Endothelial cell of umbilical vein (primary cell): ENCODE measurements at places on chromosomes 3 and 15.

DNA sequence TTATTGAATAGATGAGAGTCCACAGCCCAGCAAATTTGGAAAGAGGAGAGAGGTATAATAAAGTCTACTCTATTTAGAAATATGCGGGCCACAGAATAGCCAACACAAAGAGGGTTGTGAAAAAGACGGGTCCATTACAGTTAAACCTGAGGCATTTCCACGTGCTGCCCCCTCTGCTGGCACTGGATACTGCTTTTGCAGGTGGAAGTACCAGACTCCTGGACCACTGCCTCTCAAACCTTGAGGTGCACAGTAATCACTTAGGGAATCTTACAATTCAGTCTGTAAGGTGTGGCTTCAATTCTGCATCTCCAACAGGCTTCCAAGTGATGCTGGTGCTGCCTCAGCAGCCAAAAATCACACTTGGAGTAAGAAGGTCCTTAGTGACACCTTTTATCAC lies 3.0 kb upstream of the TFDP2 start:
- DNase-seq = no peak

DNA sequence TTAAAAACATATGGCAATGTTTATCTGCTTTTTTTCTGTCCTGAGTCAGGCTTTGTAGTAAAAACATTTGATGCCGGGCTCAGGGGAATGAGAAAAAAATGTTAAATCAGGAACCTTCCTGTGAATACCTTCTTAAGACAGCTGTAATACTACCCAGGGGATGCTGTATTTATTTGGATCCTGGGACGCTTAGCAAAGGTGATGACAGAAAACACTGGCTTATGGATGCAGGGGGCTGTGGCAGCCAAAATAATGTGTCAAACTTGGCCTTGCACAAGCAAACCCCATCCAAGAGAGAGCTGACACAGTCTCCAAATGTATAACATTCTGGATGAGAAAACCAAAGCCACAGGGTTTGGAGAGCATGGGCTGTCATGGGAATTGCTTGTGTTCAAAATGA lies 438.2 kb upstream of the PROK2 start:
- DNase-seq = no peak

- DNase-seq = no peak
Measured at GRCh38 chr3:88611826-88612326, 462.1 kb downstream of the C3orf38 start.

GRCh38 chr3:67415511-67415910 lies 238.9 kb downstream of the SUCLG2 start:
- DNase-seq = no peak

DNA sequence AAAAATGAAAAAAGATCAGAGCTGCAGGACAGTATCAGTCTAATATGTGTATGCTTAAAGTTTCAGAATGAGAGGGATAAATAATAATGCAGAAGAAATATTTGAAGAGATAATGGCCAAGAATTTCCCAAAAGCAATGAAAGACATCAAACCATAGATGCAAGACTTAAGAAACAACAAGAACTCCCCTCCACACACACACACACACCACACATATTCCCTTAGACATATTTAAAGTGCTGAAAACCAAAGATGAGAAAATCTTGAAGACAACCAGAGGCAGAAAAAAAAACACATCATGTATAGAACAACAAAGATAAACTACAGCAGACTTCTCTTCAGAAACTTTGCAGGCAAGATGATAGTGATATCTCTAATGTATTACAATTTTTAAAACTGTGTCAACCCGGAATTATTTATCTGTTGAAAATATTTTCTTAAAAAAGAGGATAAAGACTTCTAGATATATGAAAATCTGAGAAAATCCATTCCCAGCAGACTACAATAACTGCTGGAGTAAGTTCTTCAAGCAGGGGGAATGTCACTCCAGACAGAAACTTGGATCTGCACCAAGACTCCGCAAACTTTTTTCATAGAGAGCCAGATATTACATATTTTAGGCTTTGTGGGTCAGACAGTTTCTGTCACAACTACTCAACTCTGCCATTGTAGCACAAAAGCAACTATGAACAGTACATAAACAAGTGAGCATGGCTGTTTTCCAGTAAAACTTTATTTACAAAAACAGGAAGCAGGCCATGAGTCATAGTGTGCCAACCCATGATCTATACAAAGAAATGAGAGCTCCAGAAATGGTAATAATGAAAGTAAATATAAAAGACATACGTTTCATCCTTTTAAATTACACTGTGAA lies 223.4 kb upstream of the CGNL1 start:
- peak; percentile 91 for DNase-seq

- DNase-seq = peak; percentile 75
Measured at GRCh38 chr3:11476735-11477144, 167.0 kb downstream of the VGLL4 start.

DNA sequence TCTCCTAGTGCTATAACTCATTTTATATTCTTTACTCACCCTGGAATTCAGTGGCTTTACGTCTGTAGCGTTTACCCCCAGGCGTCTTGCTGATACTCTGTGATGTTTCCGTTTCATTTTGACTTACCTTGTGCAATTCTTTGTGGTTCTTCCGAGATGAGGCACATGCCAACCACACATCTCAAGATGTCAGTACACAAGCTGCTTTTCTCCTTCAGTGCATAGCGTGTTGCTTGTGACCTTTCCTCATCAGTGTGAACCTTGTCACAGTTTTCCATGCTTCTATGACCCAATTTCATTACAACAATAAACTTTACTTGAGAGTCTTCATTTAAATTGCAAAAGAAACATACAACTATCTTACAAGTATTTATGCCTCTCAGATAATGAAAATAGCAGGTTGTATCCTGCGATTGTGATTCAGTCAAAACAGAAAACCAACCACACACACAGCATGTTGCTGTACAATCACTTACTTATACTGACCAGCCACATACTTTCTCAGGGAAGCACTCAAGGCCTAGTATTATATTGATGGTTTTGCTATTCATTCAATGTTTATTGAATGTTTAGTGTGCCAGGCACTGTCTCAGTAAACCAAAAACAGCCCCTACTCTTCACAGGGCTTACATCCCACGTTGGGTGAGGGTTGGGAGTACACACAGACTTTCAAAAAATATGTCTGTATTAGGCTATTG lies 4.6 kb upstream of the TBL1XR1 start:
- DNase-seq = no peak

- DNase-seq = no peak
Measured at GRCh38 chr3:86790884-86791549, 199.9 kb downstream of the VGLL3 start.

DNA sequence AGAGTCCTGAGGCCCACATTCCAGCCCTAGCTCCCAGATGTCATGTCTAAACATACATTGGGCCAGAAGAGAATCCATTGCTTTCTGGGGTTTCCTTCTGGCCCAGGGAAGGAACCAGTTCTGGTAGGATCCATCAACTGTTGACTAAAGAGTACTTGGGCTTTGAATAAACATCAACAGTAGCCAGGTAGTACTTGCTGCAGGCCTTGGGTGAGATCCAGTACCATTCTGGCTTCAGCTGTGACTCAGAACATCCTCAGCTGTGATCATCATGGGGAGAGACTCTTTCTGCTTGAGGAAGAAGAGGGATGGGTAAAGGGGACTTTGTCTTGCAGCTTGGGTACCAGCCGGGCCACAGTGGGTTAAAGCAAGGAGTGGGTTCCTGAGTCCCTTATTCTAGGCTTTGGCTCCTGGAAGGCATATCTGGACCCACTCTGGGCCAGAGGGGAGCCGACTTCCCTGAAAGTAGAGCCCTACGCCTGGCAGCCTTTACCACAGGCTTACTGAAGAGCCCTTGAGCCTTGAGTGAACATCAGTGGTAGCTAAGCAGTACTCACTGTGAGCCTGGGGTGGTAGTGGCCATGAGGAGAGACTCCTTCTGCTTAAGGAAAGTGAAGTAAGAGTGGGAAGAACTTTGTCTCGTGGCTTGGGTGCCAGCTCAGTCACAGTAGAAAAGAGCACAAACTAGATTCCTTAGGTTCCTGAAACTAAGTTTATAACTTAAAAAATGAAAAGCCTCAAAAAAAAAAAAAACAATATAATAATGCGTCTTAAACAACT lies 128.3 kb downstream of the GOLIM4 start:
- DNase-seq = no peak

DNA sequence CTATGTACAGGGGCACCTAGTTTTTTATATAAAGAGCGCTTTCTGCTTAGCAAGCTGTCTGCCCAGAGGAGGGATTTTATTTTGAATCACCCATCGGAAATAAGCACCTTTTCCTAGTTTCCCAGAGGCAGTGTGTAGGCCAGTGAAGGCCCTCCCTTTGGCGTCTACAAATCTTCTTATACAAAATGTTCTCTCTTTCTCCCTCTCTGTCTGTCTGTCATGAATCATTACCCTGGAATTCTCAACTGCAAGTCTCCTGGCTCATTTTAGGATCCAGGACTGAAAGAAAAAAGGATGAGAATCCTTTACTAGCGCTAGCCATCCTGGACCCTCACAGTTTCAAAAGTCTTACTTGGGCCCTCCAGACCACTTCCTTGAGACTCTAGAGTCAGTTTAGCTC lies 728.1 kb downstream of the OTOL1 start:
- DNase-seq = no peak

DNA sequence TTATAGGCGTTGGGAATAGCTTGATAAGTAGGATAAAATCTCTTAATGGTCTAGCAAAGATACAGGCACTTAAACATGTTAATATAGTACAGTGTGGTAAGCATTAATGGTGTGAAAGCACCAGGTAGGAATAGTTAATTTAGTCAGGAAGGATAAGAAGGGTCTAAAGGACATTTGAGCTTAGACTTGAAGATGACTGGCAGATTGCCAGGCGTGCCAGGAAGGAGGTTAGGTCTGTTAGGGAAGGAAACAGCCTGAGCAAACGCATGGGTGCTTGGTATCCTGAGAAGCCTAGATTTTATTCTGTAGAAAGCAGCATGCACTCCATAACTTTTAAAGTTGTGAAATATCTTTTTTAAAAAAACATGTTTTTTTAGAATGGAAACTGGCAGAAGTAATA lies 17.7 kb downstream of the SEC62 start:
- peak; percentile 43 for DNase-seq

GRCh38 chr15:28096670-28097431 lies 2.3 kb downstream of the OCA2 start:
- no peak for DNase-seq

DNA sequence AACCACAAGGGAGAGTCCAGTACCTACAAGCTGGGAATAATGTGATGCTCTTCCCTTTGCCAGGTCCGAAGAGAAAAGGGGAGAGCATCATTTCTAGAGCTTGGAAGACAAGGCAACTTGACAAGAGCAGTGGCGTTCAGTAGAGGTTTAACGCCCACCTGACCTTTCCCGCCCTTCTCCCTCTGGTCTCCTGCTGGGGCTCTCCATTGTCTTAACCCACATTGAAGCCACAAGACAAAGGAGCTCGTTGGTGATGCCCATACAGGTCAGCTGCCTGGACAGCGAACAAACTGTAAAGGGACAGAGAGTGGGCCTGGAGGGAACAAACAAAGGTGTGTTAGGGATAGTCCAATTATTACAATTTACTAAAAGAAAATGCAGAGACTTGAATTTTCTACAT lies 13.1 kb upstream of the DUT start:
- no peak for DNase-seq

DNA sequence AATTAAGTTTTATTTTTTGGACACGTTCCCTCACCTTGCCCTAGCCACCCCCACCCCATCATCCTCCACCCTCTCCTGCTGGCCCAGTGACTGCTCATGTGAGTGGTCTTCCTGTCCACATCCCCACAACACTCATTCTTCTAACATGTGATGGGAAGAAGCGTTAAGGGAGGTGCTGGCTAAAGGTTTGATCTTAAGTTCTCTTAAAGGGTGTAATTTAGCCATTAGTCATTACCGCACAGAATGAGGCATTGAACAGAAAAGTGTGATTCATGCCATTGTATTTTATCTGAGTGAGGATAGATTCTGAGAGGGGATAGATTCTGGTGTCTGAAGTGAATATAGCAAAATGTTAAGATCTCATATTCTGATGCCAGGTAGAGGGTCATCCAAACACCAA lies 272.9 kb upstream of the TPM1 start:
- no peak for DNase-seq

GRCh38 chr3:177402533-177402932 lies 205.3 kb upstream of the TBL1XR1 start:
- DNase-seq = no peak

- no peak for DNase-seq
Measured at GRCh38 chr3:104437131-104437750, 929.5 kb upstream of the ALCAM start.

DNA sequence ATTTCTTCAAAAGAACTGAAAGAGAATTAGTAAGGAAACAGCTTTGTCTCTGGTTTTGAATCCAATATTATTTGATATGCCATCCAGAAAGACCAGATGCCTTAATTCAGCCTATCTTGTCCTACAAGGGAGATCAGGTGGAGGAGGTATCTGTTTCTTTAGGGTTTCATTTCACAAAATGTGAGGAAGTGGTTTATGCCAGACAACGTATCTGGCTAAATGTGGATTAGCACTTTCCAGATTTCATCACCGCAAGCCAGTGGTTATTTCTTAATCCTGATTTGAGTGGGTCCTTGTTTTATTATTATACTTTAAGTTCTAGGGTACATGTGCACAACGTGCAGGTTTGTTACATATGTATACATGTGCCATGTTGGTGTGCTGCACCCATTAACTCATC lies 271.1 kb downstream of the EBLN2 start:
- no peak for DNase-seq

DNA sequence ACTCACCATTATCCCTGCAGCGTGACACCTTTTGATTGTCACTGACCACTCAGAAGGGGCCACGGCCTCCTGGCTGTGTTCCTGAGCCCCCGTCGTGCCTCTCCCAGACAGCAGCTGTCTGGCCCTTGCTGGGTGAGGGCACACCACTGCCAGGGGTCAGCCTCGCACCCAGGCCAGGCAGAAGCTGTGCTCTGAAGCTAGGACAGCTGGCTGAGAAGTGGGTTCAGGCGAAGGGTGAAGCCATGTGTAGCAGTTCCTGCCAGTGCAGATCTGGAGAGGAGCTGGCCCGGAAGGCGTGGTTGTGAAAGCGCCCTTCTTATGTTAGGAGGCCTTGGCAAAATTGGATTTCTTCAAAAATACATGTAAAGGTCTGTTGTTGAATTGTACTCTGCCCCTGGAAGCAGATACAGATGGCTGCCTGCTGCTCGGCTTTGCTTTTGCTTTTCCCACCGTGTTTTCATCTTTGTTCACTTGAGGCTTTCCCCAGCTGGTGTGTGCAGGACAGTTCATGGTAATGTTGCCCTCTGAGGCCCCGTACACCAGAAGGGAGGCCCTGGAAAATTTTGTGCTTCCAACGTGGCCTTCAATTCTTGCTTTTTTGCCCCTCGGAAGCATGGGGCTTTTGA lies 49.1 kb downstream of the KLHL25 start:
- no peak for DNase-seq

DNA sequence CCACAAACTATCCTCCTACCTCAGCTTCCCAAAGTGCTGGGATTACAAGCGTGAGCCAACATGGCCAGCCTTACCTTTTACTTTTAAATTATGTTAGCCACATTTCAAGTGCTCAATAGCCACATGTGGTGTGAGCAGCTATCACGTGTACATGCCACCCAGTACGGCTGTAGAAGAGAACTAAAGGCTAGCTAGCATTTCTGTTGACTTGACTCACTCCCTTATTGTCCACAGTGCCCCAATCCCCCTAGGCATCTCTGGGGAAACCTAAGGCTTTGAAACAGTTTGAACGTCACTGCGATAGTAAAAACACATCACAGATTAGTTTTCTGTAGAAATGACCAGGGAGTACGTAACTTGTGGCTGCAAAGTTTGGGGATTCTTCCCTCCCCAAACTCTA lies 12.0 kb downstream of the C15orf40 start:
- DNase-seq = no peak

- no peak for DNase-seq
Measured at GRCh38 chr3:35194666-35195065, 444.7 kb upstream of the ARPP21 start.
